CD4-positive, alpha-beta memory T cell (primary cell): ENCODE measurements at places on chromosomes 1 and 21. TPM values are rescaled to one million over a fixed set of nuclear protein-coding genes. Genes with fewer than 3 reads are reported as not detected.

Gene SRGAP2C
- 29.0 TPM for total RNA-seq

Gene CELA3A
- total RNA-seq: not detected

Gene OR1C1
- not detected for total RNA-seq

Gene LMNA
- total RNA-seq: 33.8 TPM

Gene LCE3D
- not detected for total RNA-seq

Gene IL10RB
- 36.4 TPM for total RNA-seq

Gene CACNA1S
- total RNA-seq: not detected

Gene AVPR1B
- total RNA-seq: not detected

Gene NOS1AP
- not detected for total RNA-seq

Gene KRTAP19-5
- total RNA-seq: not detected

Gene PER3
- 7.9 TPM for total RNA-seq

Gene SPSB1
- total RNA-seq: 3.3 TPM

Gene CLCA1
- total RNA-seq: not detected

Gene CFAP107
- total RNA-seq: not detected

Gene EXTL1
- total RNA-seq: 0.12 TPM

Gene KRTAP20-2
- total RNA-seq: not detected

Gene MYBPH
- total RNA-seq: not detected

Gene EPHX1
- 2.1 TPM for total RNA-seq

Gene SEC16B
- not detected for total RNA-seq

Gene NGF
- not detected for total RNA-seq

Gene DNM3
- 2.7 TPM for total RNA-seq

Gene CELA3B
- not detected for total RNA-seq

Gene GSTM5
- not detected for total RNA-seq

Gene FCRL3
- 6.1 TPM for total RNA-seq

Gene GPR161
- 0.12 TPM for total RNA-seq

Gene KRTAP21-2
- not detected for total RNA-seq

Gene NR5A2
- total RNA-seq: not detected

Gene FOXD2
- 0.64 TPM for total RNA-seq

Gene MX2
- total RNA-seq: 107 TPM

Gene CASQ2
- not detected for total RNA-seq

Gene LCE1E
- not detected for total RNA-seq

Gene TBX15
- not detected for total RNA-seq

Gene PTPRU
- not detected for total RNA-seq

Gene SNIP1
- 30.2 TPM for total RNA-seq

Gene PCAT6
- total RNA-seq: not detected

Gene HSPA13
- total RNA-seq: 32.0 TPM

Gene APCS
- not detected for total RNA-seq

Gene AZIN2
- total RNA-seq: 6.9 TPM

Gene TNNT2
- not detected for total RNA-seq

Gene RUNX1
- total RNA-seq: 86.1 TPM

Gene C1QTNF12
- 2.4 TPM for total RNA-seq

Gene HSF2BP
- total RNA-seq: 0.39 TPM

Gene COL8A2
- 0.26 TPM for total RNA-seq

Gene FCRL5
- total RNA-seq: not detected
